HFFc6 (cell line): ENCODE measurements at places on chromosomes 6 and 20. TPM values are rescaled to one million over a fixed set of nuclear protein-coding genes. Genes with fewer than 3 reads are reported as not detected.
A peak's percentile ranks its signal among the peaks of the same experiment; 100 is the strongest.

Gene SNAP25
- total RNA-seq, result not detected in 3 replicates

- no peak for DNase-seq
Measured at GRCh38 chr6:24381476-24382219, 21.1 kb upstream of the MRS2 start.

GRCh38 chr6:138017166-138017757, 90.0 kb downstream of the PERP start:
- no peak for DNase-seq

GRCh38 chr20:10863337-10864060, 189.7 kb upstream of the JAG1 start:
- peak; percentile 38 for DNase-seq

DNA sequence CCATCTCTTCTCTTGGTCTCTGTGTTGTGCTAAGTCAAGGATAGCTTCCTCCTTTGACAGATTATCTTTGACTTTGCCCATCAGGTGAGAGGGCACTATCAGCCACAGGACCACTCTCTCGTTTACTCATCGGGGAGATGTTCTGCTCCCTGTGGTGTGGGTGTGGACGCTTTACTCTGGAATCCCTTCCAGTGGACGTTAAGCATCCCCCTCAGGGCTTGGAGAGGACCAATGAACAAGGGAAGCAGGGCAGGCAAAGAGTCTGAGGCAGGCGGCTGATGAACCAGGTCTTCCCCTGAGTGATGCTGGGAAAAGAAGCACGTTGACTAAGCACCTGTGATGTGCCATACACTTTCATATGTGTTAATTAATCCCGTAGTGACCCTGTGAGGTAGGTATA, 21.0 kb upstream of the RNF24 start:
- no peak for DNase-seq

DNA sequence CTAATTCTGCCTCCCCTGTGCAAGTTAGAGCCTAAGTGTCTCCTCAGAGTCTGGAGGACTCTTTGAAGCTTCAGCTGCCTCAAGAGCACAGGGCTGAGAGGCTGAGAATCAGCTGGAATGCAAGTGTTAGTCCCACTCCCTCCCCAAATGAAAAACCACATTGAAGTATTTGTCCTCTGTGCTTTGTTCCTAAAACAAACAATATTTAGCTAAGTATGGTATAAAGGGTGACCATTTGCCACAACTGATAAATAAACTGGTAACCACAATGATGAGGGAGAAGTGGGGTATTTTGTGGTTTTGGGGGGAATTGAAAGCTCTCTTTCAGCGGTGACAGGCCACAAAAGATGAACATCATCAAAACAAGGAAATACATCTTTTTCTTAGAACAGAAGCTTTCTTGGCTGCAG, 91.7 kb upstream of the HDDC2 start:
- DNase-seq, result no peak

DNA sequence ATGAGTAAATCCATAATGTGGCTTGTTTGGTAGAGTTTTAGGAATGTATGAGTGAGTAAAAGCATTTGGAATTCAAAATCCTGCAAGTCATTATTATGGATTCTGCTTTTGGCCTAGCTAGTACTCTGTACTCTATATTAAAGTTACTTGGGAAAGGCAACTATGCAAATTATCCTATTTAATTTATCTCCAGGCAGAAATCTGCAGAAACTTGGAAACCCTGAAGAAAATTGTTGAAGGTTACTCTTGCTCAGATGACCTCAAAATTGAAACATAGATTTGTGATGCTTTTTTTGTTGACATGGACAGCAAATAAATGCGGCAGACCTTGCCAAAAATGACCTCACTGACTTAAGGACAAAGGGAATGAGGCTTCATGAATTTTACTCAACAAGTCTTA, 477.1 kb upstream of the EYS start:
- DNase-seq, result peak; percentile 34
